ENCODE measurements at places on chromosomes 11 and 22.

- no peak for DNase-seq
Observed at GRCh38 chr11:121248496-121248895, 44.1 kb upstream of the SC5D start.

- no peak for DNase-seq
Observed at GRCh38 chr11:115784796-115785521, 280.7 kb upstream of the CADM1 start.

DNA sequence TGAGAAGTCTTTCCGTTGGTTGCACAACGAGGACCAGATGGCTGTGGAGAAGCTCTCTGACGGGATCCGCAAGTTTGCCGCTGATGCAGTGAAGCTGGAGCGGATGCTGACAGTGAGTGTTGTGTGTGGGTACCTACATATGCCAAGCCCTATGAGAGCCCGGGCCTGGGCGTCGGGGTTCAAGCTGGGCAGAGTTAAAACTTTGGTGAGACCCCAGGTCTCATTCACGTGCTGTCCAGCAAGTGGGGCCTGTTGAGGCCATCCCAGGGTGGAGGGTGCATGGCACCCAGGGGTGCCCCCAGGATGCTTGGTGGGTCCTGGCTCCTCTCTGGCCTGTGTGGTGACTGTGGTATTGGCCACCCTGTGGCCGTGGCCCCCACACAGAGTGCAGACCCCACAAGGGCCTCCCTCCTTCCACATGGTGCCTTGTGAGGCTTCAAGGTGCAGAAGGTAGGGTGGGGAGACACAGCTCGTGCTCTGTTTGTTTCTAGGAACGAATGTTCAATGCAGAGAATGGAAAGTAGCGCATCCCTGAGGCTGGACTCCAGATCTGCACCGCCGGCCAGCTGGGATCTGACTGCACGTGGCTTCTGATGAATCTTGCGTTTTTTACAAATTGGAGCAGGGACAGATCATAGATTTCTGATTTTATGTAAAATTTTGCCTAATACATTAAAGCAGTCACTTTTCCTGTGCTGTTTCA lies 12.8 kb downstream of the GATD1 start:
- DNase-seq: no peak

DNA sequence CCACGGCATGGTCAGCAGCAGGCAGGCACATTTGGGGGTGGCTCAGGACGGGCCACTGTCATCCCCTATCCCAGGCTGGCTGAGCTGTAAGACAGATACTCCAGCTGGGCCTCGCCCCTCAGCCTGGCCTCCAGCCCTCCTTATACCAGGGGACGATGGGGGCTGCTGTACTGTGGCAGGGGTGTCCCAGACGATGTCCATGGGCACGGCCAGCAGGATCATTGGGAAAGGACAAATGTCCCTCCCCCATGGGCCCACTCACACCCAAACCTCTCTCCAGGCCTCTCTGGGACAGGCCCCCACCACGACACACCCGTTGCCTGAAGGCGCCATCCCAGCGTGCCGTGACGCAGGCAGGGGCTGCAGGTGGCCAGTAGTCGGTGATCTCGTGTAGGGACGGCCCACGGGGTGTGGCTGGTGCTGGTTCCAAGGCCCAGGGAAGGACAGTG lies 1.5 kb upstream of the IL17REL start:
- DNase-seq: no peak

DNA sequence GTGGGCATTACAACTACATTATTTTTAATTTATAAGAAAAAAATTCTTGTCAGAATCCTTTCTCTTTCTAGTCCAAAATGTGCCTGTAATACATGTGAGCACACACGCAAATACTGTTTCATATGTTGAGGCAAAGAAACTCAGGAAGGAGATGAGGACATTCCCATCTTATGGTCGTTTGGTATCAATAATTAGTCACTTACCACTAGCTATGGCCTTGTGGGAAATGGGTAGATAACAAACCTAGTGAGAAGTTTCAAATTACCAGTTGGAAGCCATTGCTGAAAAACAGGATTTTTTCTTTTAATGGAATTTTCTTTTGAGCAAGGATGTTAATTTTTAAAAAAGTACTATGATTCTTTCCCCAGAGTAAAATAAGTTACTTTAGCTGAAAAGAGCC lies 25.7 kb downstream of the AMOTL1 start:
- no peak for DNase-seq

- DNase-seq: no peak
Observed at GRCh38 chr11:77968337-77968736, 26.1 kb downstream of the INTS4 start.

DNA sequence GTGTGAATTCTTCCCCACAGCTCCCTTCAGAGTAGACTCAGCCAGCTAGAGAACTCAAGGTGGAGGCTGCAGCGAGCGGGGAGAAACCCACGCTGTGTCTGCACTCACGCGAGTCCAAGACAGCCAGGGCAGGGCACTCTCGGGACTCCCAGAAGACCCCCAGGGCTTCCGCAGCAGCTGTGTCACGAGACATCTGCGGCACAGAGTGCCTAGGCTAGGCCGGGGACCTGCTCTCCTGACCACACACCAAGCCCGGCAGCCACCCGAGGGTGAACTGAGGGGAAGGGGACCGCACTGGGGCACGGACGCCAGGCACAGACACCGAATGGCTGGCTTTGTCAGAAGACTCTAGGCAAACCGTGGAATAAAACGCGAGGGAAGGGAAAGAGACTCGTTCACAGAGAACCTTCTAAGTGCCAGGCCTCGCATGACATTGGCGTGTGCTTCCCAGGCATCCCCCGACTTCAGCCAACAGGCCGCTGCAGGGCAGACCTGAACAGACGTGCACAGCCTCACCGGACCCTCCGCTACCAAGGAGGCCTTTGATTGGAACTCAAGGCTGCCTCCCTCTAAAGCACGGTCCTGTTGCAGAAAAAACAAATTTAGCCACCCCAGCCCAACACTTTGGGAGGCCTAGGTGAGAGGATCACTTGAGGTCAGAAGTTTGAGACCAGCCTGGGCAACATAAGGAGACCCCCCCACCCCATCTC lies 18.2 kb upstream of the MOB2 start:
- no peak for DNase-seq

GRCh38 chr11:44306918-44307244 lies 3.1 kb downstream of the ALX4 start:
- DNase-seq: no peak

GRCh38 chr11:61174949-61175348 lies 13.7 kb upstream of the VPS37C start:
- no peak for DNase-seq

GRCh38 chr11:110883256-110883655 lies 171.0 kb upstream of the ARHGAP20 start:
- no peak for DNase-seq

- DNase-seq: no peak
Observed at GRCh38 chr11:1748636-1749394, 1.6 kb downstream of the IFITM10 start.

DNA sequence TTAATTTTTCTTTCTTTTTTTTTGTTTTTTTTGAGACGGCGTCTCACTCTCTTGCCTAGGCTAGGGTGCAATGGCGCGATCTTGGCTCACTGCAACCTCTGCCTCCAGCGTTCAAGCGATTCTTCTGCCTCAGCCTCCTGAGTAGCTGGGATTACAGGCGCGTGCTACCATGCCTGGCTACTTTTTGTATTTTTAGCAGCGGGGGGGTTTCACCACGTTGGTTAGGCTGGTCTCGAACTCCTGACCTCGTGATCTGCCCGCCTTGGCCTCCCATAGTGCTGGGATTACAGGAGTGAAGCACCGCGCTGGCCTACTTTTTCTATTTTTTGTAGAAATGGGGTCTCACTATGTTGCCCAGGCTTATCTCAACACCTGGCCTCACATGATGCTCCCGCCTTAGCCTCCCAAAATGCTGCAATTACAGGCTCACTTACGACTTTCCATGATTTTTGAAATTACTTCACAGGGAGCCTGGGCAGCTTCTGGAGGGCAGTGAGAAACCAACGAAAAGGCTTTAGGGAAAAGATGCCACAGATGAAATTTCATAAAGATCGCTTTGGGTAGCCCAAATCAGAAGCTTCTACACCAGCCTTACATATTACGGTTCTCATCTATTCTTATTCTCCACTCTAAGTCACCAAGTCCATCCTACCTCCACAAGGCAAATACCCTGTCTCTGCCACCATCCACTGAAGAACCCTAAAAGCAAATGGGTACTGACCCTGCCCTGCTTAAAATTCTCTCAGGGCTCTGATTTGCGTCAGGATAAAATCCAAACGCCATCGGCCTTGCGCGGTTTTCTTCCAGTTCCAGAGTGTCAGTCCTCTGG lies 866 bp upstream of the RRM1 start:
- DNase-seq: no peak

DNA sequence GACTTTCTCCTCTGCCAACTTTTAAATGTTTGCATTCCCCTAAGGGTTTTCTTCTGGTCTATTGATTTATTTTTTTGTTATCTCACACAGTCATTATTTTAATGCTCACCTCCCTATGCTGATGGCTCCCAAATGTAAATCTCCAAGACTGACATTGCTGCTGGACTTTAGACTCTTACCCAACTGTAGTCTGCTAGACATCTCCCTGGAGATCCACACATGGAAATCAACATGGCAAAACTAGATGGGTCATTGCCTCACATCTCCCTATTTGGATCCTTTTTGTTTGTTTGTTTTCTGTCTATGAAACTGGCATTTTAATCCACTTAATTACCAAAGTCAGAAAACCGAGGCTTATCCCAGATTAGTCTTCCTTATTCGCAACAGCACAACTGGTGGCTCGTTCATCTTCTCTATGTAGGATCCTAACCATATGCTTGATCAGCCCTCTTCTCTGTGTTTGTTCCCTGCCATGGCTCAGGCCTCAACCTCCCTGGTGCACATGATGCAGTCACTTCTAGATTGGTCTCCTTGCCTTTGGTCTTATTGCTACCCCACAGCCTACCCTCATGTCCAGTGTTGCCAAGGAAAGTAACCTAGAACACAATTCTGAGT lies 37.3 kb downstream of the SC5D start:
- no peak for DNase-seq

- no peak for DNase-seq
Observed at GRCh38 chr11:4543561-4543960, 1.4 kb upstream of the OR52M1 start.

DNA sequence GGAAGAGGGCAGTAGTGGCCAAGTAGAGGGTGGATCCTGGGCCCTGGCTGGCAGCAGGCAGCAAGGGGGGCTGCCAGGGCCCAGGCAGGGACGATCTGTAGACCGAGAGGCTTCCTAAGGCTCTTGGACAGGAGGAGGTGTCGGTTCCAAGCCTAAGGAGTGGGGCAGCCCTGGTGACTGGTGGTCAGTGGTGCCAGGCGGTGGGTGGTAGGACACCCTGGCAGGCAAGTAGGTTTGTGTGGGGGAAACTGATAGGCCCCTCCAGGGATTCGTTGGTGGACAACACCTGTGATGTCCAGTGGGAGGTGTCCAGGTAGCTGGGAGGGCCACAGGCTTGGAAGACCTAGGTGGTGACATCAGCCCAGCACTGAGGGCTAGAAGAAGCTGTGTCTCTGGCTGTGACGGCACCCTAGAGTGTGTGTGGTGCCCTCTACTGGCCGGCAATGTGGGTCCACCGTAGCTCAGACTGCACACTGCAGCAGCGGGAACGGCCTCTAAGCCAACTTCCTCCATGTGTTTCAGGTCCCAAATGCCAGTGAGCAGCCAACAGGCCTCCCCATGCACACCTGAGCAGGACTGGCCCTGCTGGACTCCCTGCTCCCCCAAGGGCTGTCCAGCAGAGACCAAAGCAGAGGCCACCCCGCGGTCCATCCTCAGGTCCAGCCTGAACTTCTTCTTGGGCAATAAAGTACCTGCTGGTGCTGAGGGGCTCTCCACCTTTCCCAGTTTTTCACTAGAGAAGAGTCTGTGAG lies 9.4 kb upstream of the SAMM50 start:
- no peak for DNase-seq

GRCh38 chr22:35328472-35328885 lies 28.8 kb downstream of the TOM1 start:
- DNase-seq: no peak

GRCh38 chr11:123247496-123247799 lies 52.4 kb upstream of the CLMP start:
- DNase-seq: no peak

GRCh38 chr11:81787584-81788049 lies 946.0 kb downstream of the FAM181B start:
- no peak for DNase-seq

DNA sequence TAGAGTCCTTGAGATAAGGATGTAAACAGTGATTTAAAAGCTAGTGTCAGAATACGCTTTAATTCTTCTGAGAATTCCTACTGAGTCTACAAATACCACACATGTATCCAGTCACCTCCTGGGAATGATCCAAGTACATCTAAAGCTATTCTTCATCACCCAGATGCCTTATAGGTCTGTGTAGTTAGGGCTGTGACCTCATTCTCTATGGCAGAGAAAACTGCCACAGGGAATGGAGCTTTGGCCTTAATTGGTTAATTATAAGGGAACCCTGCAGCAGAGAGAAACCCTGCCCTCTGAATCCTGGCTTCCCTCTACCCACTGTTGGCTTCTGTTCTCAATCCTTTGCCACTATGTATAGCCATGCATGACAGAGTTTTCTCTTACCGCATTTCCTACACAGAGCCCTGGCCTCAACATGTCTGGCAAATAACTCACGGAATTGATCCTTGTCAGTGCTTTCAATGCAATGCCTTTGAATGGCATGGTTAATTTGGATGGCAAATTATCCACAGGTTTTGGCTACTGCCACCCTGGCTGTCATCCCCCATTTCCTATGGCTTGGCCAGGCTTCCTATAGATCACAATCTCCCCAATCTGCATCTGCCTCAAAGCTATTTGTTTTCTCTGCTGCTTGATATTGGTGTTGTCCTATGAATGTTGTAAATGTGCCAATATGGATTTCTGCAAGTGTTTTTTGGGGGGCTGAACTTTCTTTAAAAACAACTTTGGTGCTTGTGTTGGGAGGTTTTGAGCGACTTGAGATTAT lies 2.9 kb downstream of the DIXDC1 start:
- peak; percentile 33 for DNase-seq

GRCh38 chr22:46381142-46381541 lies 45.6 kb downstream of the TRMU start:
- no peak for DNase-seq

GRCh38 chr11:92870196-92870832 lies 99.1 kb upstream of the MTNR1B start:
- no peak for DNase-seq

DNA sequence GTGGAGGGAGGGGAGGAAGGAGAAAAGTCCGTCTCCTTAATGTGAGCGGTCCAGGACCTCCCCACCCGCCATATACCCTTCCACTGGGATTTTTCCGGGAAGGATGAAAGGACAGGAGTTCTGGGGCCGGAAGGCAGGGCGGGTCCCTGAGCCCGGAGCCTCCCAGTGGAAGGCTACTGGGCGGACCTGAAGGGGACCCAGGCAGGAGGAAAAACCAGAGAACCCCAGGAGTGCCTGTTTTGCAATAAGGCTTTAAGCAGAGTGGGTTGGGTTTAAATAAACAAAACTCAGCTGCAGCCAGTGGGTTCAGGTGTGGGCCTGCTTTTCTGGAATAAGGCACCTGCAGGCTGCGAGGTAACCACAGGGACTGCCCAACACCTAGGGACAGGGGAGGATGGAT lies 1.7 kb upstream of the CELSR1 start:
- no peak for DNase-seq

DNA sequence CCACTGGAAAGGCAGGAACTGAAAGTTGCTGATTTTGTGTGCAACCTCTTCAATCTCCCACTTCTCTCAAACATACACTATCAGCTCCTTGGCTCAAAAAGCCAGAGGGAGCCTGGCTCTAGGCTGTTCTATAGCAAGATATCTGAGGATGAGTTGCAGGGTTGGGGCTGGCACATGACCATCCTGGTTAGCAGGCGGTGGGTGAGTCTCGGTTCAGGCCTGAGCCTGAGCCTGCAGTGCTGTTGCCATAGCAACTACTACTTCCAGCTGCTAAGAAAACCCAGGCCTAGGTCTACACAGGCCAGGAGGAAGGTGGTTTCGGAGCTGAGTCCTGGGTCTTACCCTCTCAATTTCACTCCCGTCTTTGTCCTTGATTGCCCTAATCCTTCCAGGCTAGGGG lies 39.0 kb downstream of the CWC15 start:
- peak; percentile 72 for DNase-seq
